ENCODE measurements at places on chromosomes 3 and 15.

DNA sequence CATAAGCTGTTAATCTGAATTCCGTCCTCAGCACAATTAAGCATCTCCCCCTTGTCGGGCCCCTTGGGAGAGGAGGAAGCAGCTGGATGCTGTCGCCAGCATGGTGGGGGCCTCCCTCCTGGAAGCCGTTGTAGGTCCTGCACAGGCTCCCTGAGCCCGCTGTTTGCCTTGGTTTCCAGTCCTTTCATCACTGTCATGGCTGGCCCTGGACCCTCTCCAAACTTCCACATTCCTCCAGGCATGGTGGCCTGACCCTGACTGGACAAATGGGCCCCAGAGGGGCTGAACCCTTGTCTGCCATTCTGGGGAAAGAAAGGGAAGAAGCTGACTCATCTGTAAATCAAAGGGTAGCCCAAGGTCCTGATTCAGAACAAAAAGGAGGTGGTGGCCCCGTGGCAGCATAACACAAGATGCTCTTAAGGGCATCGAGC is 300.5 kb upstream of the LRRFIP2 start:
- peak; percentile 31 for DNase-seq

GRCh38 chr15:76546805-76547204 is 210.2 kb downstream of the ISL2 start:
- no peak for DNase-seq

DNA sequence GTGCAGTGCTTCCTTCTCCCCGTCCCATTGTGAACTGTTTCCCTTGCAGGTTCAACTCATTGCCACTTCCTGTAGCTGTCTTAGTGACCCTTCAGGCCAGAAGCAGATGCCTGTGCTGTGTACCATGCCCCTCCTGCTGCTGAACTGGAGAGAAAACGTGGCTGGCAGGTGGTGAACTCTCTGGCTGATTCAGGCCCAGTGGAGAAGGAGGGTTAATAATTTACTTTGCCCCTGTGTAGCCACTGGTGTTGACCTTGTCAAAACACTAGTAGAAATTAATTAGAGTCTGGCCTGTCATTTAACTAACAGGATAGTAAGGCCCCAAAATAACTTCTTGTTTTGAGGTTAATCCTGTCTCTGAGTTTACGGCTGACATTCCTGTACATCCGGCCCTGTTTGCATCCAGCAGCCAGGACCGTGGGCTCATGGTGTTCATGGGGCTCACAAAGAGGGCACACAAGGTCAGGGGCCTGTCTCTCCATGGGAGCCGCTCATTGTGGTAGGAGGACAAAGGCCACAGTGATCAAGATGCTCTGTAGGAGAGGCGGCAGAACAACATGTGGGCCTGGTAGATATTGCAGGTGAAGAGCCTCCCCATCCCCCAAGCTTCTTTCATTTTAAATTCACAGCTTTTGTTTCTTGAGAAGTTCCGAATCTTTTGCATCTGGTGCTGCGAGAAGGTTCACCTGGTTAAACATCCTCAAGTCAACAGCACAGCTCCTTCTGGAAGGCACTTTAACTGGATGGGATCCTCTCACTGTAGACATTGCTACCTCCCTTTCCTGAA is 101.6 kb downstream of the CGNL1 start:
- peak; percentile 14 for DNase-seq

- no peak for DNase-seq
These were observed 418.1 kb downstream of the OCA2 start for GRCh38 chr15:27681038-27681437.

- no peak for DNase-seq
These were observed 41.5 kb downstream of the KLHL6 start for GRCh38 chr3:183514021-183514420.

GRCh38 chr3:196141052-196141865 is 59.4 kb upstream of the TFRC start:
- no peak for DNase-seq

- DNase-seq: no peak
These were observed 82.7 kb downstream of the COL8A1 start for GRCh38 chr3:99720985-99721632.

- no peak for DNase-seq
These were observed 62.5 kb downstream of the CBLB start for GRCh38 chr3:105806359-105806758.

DNA sequence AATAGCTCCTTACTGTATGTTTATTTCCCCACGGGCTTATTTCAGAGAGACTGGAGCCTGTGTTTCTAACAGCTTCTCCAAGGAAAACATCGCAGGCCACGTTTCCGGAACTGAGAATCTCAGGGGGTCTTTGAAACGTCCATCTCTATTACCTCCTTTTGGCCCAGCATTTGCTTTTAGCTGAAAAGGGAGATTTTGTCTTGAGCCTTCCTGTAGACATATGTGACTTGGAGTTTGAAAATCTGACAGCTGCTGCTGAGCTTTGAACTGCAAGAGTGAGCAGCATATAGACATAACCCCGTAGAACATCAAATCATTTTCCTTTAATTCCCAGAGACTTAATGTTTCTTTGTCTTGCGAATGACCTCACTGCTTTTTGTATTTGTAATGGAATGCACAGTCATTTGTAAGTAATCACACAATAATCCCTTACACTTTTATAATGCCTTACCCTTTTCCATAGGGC is 54.6 kb downstream of the LPP start:
- DNase-seq: no peak

DNA sequence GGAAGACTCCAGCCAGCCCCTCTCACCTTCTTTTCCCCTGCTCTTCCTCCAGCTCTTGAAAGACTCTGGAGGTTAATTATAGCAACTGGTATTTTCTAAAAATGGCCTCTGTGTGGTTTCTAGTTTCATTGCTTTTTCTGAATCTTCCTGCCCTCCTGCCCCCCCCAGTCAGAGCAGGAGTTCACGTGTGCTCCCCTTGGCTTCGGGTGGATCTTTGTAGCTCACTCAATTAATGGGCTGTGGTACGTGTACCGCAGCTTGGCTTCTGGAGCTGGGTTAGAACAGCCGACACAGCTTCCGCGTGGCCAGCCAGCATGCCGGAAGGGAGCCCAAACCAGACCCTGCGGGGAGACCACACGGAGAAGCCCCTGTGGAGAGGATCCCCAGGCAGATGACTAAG is 31.5 kb downstream of the TM2D3 start:
- DNase-seq: no peak

DNA sequence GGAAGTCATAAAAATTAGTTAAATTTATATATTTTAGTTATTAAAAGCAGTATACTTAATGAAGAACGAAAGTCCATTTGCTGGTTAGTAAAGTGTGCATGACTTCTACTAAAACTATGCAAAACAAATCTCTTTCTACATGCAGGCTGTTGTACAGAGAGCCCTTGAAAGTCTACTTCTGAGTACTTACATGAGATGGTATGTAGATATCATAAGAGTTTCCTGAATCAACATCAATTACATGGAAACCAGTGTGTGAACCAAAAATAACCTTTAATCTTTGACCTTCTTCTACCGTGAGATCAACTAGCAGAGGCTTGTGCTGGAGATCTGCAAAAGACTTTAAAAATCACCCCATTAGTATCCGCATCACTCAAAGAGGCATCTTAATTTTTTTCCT is 42.1 kb upstream of the SLC2A2 start:
- no peak for DNase-seq

All from neural progenitor cell (in vitro differentiated cells).